ENCODE measurements at places on chromosomes 11 and 22.

DNA sequence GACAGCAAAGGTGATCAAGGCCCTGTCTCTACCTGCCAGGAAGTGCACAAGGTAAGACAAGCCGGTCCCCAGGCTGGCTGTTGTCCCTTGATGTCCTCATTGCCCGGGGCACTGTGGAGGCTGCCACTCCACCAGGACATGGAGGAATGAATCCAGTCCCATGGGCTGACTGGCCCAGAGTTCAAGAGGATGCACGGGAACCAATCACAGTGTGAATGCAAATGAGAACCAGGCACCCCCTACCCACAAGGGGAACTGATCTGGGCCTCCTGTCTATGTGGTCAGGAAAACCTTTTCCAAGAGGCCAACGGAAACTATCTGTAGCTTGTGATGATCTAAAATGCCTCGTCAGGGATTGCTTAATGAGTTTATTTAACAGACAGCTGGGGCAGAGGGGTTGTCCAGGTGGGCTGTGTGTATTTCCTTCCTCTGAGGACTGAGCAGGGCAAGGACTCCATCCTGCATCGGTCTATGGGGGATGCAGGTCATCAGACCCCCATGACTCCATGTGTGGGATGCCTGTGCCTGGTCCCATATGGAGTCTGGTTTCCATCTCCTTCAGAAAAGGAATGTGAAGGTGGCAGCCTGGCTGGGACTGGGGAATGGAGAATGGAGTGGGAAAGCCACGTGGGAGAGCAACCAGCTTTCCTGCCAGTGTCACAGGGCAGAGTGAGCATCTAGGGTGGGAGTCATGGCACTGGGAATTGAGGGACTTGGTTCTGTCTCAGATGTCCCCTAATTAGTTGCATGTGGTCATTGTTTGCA, 60.5 kb downstream of the CD82 start:
- DNase-seq, result no peak

GRCh38 chr11:1121331-1121812, 36.4 kb upstream of the MUC5AC start:
- no peak for DNase-seq

GRCh38 chr11:110962921-110963320, 250.7 kb upstream of the ARHGAP20 start:
- DNase-seq, result no peak

- DNase-seq, result no peak
These were observed 1030.8 kb upstream of the CCDC90B start for GRCh38 chr11:84316866-84317555.

- no peak for DNase-seq
These were observed 11.4 kb downstream of the SEC14L6 start for GRCh38 chr22:30535182-30535581.

DNA sequence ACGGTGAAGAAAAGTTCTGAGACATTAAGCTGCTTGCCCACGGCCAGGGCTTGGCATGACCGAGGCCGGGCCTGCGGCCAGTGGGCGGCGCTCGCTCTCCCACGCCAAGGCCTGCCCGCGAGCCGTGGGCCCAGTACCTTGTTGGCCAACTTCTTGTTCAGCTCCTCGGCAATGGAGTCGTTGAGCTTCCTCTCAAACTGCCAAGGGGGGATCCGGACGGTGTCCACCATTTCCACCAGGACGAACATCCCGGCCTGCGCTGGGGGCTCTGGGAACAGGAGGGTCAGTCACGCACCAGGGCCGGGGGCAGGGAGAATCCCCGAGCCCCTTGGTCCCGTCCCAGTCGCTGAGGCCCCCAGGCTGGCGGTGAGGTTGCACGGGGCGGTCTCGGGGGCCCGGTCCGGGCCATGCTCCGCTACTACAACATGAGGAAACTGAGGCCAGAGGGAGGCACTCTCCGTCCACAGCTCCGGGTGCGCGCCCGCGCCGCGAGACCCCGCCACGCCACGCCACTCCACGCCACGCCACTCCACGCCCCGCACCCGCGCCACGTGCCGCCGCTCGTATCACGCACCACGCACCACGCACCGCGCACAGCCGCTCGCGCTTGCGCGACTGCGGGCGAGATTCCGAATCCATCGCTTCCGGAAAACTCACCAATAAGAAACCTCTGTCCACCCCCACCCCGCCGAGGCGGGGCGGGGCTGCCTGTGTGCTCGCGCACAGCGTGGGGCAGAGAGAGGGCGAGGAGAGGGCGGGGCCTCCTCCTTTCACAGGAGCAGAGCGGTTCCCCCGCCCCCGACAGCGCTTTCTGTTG, at the start of gene POLR3H:
POLR3H (minus strand) TSS at position 617 of the 817 bp plus-strand sequence; CDS start at position 248, 369 bp downstream.
- peak; percentile 76 for DNase-seq

- DNase-seq, result no peak
These were observed 13.9 kb downstream of the SLC35E4 start for GRCh38 chr22:30649430-30650007.

GRCh38 chr22:48573766-48574165, 1253.9 kb downstream of the BRD1 start:
- no peak for DNase-seq

DNA sequence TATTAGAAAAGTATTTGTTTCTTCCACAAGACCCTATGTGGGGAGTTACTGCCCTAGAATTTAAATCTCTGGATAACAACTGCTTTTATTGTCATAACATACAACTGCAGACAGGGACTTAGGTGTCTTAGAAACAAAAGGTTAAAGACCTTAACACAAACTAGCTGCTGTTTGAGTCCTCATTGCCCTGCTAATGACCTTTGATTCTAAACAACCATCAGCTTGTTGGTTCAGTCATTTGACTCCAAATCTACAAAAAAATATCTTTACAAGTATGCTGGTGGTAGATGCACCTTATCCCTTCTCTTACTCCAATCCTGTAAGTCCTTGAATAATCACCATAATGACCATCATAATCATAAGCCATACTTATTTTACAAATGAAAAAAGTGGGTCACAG, 377.4 kb upstream of the PITPNB start:
- no peak for DNase-seq

DNA sequence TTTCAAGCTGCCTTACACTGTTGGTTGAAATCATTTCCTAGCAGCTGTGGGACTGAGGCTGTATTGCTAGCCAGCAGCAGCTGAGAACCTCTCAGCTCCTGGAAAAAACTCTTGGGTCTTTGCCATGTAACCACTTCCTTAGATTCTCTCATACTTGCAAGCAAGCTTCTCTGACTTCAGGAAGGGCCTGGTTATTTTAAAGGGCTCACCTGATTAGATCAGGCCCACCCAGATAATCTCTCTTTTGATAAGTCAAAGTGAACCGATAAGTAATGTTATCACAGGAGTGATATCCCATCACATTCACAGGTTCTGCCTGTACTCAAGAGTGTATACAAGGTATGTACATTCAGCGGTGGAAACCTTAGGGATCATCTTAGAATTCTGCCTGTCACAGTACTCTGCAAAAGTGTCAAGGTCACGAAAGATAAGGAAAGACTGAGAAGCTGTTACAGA, 7.4 kb upstream of the CLPB start:
- no peak for DNase-seq

DNA sequence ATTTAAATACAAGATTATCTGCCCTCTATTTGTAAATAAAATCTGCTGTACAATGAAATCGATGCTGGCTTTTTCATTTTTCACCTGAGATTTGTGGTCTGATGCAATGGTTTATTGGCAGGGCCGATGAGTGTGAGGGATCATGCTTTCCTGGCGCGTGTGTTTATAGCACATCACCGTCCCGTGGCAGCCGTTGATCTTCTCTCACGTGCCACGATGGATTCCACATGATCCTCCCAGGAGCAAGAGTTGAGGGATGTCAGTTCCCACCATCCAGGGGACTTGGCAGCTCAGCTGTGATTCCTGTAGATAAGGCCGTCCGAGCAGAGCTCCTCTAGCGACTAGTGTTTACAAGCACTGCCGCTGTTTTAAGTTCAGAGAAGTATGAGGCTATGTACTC, 213.7 kb downstream of the TBC1D22A start:
- DNase-seq, result no peak

- no peak for DNase-seq
These were observed 740.8 kb downstream of the DLG2 start for GRCh38 chr11:84886344-84886743.

- DNase-seq, result no peak
These were observed 7.4 kb downstream of the LZTR1 start for GRCh38 chr22:20989323-20990138.

DNA sequence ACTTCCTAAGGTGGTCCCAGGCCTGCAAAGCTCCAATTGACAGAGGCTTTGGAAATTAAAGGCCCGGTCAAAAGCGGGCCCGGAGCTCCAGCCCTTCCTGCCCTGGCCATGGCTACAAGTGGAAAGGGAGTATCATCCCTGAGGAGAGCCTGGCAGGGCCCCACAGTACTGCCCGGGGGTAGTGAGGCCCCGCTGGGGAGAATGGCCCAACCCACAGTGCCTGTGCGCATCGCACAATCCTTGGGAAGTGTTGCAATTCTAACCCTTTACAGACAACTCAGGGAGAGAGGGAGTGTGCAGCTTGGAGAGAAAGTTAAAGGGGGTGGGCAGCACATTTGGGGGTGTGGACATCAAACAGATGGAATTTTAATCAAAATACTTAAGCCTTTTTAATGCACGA, 3.6 kb downstream of the CACNG2 start:
- no peak for DNase-seq

GRCh38 chr11:64522843-64523380, 68.1 kb upstream of the SLC22A12 start:
- no peak for DNase-seq

GRCh38 chr11:27139742-27140367, 99.2 kb downstream of the BBOX1 start:
- no peak for DNase-seq
